ENCODE measurements at places on chromosomes 3 and 15.
A peak's percentile ranks its signal among the peaks of the same experiment; 100 is the strongest.

DNA sequence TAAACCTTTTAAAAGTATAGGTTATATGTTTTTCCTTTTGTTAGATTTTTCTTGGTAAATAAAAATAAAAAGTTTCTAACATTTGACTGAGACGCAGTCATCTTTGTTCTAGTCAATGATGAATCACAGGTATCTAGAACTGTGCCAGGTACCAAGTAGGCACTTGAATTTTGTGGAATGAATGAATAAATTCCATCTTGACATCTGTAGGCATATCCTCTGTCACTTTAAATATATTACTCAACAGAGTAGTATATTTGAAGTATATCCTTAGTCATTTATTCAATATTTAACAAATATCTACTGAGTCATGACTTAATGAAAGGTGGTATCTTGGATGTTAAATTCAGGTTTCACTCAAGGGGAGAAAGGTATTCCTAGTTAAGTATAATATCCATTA lies 828.4 kb downstream of the TUSC7 start:
- DNase-seq, result no peak

GRCh38 chr15:68589053-68589452 lies 10.3 kb downstream of the CORO2B start:
- no peak for DNase-seq

DNA sequence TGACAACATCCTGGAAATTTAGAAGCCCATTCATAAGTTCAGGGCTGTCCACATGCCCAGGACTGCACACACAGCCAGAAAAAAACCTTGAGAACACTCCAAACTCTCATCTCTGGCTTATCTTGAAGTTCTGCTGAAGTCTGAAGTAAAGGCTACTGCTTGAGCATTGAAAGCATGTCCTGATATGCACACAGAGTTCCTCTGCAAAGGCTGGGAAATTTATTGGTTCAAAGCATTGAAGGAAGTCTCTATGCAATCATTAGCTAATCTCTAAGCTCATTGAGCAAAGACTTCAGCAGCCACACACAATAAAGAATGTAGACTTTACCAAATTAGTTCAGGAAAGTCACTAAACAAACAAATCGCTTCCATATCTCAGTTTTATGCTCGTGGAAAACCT lies 162.0 kb upstream of the STT3B start:
- no peak for DNase-seq

DNA sequence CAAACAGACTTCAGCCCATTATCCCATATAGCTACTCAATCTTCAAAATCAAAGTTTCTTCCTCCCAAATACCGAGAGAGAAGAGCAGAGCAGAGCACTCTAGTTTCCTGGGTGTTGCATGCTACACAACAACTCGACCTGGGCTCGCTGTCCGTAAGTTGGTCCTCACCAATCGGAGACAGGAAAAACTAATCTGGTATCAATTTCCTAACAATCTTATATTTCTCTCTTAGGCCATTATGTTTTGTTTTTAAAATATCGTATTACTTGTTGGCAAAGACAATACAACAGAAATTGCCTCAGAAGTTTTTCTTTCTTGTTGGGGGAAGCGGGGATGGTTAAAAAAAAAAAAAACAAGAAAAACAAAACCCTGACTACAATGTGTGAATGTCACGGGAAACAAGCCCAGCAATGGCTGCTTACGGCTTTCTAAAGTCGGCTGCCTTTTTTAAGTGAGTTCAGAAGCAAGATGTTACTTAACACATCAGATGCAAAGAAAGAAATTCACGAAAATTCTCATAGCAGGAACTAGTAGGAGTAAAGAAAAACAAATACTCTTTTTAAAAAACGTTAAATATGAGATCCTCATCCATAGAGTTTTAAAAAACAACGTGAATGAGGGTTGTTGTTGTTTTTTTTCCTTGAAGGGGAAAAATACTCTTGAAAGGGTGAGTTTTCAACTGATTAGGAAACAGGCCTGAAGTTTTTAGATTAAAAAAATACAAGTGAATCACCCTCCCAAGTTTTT lies 1.9 kb downstream of the VGLL4 start:
- DNase-seq, result peak; percentile 60

GRCh38 chr3:26687466-26687865 lies 64.9 kb downstream of the LRRC3B start:
- DNase-seq, result no peak

DNA sequence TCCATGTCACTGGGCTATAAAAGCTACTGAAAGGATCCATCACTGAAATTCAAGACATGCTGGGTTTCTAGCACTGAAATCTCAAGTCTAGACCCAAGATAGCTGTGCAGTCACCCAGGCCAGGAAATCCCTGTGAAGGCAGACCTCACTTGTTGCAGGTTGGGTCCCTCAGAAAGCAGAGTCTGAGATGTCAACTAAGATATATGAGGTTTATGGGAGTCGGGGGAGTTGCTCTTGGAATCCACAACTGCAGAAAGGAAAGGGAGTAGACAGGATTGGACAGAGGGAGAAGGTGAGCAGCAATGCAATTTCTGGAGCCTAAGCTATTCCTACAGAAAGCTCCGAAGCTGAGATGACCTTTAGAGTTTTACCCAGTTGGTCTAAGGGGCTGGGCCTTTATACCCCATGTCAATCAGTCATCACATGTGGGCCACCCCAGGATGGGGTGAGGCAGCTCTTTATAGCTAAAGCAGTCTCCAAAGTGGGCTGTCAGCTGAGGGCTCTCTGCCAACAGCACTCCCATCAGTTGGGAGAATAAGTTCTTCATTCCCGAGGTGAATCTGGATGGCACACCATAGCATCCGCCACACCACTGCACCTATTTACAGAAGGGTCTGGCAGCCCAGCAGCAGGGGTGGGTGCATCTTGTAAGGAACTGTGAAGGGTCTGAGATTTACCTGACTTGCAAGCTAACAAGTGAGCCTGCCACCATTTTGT lies 52.3 kb upstream of the ACVR2B start:
- DNase-seq, result no peak

Data from NCI-H69 (cell line).